Germinal center (tissue), 1 donor: ENCODE measurements at places on chromosomes 12 and 14.

DNA sequence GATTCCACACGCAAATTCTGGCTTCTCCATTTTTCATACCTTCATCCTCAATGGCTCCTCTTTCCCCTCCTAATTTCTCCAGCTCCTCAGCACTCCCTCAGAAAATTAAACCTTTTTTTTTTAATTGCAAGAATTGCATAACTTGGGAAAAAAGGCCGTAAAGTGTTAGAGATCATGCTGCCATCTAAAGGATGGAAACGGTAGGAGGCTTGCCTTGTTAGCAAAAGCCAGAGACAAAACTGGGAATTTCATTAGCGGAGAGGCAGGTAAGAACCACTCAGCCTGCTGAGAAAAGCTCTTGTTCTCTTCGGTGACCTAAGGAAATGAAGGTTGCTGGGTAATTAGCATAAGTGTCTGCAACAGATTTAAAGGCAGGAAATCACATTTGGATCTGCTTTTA lies 204.3 kb downstream of the AEBP2 start:
- no peak for DNase-seq

GRCh38 chr12:105352052-105352451 lies 21.6 kb downstream of the C12orf75 start:
- DNase-seq = peak; percentile 24

DNA sequence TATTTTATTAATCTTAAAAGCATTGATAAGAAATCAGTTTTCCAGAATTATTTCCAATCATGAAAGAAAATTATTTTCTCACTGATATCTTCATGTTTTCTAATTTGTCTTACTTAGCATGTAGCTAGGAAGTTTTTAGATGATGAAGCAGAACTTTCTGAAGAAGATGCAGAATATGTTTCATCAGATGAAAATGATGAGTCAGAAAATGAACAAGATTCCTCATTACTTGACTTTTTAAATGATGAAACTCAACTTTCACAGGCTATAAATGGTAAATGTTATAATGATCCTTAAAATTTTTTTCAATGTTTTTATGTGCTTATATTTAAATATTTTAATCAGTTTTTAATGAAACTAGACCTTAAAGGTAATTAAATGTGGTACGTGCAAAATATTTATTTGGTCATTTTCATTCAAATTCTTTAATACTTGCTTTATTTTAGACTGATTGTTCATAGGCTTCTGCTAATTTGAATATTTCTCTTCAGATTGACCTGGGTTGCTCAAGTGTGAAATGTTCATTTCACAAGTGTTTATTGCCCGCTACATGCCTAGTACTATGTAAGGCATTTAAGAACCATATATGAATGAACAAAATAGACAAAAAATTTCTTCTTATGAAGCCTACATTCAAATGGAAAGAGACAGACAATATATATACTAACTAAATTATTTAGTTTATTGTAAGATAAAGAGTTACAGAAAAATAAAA lies 49.5 kb downstream of the FANCM start:
- DNase-seq = no peak

- DNase-seq = peak; percentile 47
Measured at GRCh38 chr14:89382901-89383845, 33.9 kb downstream of the FOXN3 start.

GRCh38 chr12:112929715-112930114 lies 8.6 kb upstream of the OAS3 start:
- no peak for DNase-seq

GRCh38 chr12:116404913-116405611 lies 127.6 kb upstream of the MED13L start:
- no peak for DNase-seq

DNA sequence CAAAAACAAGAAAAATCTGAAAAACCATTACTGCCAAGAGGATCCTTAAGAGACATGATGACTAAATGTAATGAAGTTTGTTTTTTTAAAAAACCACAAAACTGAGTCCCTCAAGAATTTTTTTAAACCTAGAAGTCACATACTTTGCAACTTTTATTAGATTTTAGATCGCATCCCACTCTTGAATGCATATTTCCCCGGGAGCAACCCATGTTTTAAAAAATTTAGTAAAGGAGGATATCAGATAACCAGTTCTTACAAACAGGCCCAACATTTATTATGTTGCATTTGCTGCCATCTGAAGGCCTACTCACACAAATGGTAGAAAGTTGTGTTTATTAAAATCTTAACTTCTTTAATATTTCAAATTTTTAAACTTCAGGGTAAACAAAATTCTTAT lies 44.3 kb upstream of the CCT2 start:
- no peak for DNase-seq

DNA sequence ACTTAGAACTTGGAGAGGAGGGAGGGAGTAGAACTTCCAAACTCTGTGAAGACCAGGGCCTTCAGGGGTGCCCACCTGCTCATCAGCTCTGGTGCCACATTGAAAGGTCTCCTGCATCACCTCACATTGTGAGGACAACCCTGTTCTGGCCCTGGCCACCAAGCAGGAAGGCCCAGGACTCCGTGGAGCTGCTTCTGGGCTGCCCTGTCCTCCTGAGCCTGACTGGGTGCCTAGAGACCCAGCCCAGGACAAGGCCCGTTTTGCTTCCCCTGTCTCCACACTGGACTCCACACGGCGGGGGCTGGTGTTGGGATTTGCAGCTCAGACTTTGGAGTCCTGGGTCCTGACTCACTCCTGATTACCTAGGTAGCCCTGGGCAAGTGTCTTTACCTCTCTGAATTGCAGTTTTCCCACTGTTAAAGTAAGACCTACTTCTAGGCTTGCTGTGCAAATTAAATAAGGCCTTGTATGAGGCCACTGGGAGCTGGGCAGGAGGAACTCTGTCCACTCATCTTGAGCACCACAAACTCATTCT lies 12.5 kb upstream of the KRT82 start:
- DNase-seq = no peak

GRCh38 chr12:32399370-32400113 lies at the start of gene FGD4:
FGD4 (plus strand) TSS chr12:32399558.
- DNase-seq = peak; percentile 75

- no peak for DNase-seq
Measured at GRCh38 chr12:104724992-104725585, 233.0 kb downstream of the SLC41A2 start.

DNA sequence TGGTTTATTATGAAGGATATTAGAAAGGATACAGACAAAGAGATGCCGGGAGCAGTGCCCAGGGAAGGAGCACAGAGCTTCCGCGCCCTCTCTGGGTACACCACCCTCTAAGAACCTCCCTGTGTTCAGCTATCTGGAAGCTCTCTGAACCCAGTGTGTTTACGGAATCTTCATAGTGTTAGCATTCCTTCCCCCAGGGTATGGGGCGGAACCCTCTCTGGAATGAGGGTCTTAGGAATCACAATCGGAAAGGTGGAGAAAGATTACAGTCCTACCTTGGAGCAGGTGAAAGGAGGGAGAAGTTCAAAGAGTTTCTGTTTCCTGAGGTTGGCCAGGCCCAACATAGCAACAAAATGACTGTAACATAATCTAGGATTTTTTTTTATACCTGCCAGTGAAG lies 6.8 kb upstream of the NUDT4 start:
- no peak for DNase-seq

- DNase-seq = no peak
Measured at GRCh38 chr12:70449074-70449752, 83.1 kb downstream of the KCNMB4 start.

GRCh38 chr14:85129921-85130320 lies 400.0 kb upstream of the FLRT2 start:
- DNase-seq = no peak

- no peak for DNase-seq
Measured at GRCh38 chr14:90720336-90720735, 95.9 kb downstream of the TTC7B start.

GRCh38 chr12:10716277-10716676 lies 6.8 kb downstream of the YBX3 start:
- DNase-seq = no peak

DNA sequence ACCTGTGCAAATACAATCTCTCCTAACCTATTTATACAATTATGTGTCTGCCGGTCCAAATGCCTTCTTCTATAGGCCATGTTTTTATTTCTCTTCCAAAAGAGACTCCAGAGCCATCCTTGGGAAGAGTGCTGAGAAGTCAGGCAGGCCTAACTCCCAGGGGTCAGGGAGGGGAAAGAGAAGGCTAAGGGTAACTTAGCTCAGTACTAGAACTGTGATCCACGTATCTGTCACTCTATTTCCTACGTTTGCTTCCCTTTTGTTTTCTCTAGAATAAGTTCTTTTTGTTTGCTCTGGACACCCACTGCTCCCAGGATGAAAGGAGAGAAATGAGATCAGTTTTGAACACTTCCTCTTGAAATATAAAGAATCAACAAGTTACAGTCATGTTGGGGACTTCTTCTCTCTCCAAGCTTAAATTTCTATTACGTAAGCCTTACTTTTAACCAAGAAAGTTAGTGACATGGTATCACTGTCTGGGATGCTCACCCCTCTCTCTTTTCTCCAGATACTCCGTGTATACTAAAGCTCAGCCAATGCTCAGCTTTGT lies 79.2 kb downstream of the DAD1 start:
- DNase-seq = no peak

GRCh38 chr14:65412032-65412846 lies at the start of gene FUT8:
FUT8 (plus strand) TSS chr14:65412730; CDS start chr14:65561564, 148,834 bp downstream.
- peak; percentile 93 for DNase-seq

DNA sequence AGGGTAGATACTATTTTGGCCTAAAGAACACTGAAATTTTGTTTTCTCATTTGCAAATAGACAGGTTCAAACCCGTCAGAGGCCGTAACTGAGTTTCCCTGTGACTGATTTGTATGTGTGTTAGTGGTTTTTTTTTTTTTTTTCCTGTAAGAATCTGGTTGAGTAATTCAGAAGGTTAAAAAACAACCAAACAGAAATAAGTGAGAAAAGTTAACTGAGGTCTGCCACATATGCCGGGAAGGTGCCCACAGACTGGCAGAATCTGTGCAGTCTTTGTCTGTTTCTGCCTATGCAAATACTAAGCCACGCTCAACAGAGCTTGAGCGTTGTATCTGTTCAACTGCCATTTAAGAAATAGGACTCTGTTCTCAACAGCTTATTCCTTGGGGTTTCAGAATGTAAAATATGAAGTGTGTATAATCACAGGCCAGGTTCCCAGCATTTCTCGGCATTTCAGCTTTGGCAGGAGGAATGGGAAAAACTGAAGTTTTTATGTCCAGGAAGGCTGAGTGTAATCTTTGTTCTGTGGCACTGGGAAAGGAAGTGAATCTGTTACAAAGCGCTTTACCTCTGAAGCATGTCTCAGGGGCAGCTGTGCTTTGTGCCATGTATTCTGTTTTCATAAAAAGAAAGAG lies 181.9 kb downstream of the PRKCH start:
- DNase-seq = peak; percentile 59

- DNase-seq = peak; percentile 19
Measured at GRCh38 chr12:110073049-110073831, 24.9 kb upstream of the C12orf76 start.

- DNase-seq = peak; percentile 100
Measured at GRCh38 chr14:94026173-94026888, at the start of gene OTUB2. OTUB2 (plus strand) TSS chr14:94026340; CDS start chr14:94026538, 198 bp downstream.

DNA sequence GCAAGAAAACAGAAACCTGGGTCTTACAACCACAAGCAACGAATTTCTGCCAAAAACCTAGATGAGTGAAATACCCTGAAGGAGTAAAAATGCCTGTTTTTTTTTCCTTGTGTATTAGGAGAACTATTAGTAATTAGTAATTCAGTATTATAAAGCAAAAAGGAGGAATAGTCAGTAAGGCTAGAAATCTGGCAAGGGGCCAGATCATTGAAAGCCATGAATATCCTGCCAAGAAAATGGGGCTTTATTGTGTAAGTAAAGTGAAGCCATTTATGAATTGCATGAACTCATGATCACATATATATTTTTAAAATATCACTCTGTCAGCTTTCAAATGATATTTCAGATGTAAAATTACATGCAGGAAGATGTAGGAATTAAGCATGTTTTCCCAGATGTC lies 57.9 kb downstream of the TXNDC16 start:
- DNase-seq = no peak

GRCh38 chr12:112885236-112885635 lies 21.5 kb upstream of the OAS1 start:
- no peak for DNase-seq

- DNase-seq = no peak
Measured at GRCh38 chr12:129530517-129530916, 373.3 kb downstream of the TMEM132D start.

DNA sequence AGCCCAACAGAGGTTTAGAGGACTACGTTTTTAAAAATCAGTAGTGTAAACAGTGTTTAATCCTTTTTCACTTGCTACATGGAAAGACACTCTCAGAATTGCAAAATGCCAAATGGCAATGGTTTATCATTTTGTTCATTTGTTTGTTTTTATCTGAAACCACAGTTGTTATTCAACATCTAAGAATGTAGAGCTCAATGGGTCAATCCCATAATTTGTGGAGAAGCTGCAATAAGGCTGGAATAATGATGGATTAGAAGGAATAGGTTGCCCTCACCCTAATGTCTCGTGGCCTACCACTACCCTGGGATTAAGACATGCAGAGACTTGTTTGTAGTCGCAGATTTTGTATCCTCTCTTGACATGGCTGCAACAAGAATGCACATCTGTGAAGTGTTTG lies 115.7 kb downstream of the LLPH start:
- no peak for DNase-seq

- no peak for DNase-seq
Measured at GRCh38 chr14:68181519-68182326, 362.1 kb downstream of the RAD51B start.

DNA sequence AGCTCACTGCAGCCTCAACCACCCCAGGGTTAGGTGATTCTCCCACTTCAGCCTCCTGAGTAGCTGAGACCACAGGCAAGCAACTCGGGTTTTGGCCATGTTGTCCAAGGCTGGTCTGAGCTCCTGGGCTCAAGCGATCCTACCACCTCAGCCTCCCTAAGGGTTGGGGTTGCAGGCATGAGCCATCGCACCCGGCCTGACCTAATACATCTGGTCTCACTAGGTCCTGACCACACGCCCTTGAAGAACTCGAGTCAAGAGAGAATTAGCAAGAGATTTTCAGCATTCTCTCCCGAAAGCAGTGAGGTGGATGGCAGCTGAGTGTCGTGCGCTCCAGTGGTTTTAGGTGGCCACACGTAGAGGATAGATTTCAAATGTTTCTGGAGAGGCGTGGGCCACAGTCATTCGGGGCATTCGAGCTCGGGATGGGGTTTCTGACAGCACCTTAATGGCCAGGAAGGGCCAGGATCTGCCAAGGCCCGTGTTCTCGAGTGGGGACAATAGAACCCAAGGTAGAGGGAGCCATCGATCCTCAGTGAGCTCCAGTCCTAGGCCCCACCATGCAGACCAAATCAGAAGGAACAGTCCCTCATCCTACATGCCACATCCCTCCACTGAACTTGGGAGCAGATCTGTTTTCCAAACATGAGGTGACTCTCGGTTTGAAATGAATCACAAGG lies 193.1 kb downstream of the ALG10 start:
- DNase-seq = no peak

DNA sequence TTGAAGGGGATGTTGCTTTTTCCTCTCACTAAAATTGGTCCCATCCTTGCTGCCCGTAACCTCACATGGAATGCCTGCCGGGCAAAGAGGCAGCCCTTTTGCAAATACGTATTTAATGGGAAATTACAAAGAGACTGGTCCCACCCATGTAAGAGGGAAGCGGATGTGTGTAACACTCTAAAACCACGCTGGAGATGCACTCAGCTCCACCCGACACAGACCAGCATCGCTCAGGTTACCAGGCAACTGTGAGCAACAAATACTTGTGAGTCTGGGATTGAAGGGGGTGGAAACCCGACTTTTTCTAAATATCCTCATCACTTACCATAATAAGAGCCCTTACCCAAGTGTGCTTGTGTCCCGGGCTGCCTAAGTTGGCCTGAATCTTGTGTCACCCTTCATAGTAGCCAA lies 47.7 kb downstream of the ELK3 start:
- DNase-seq = no peak
